Myocyte (in vitro differentiated cells): ENCODE measurements at places on chromosomes 2 and 18.

- no peak for DNase-seq
Observed at GRCh38 chr2:138537170-138537915, 35.8 kb downstream of the SPOPL start.

DNA sequence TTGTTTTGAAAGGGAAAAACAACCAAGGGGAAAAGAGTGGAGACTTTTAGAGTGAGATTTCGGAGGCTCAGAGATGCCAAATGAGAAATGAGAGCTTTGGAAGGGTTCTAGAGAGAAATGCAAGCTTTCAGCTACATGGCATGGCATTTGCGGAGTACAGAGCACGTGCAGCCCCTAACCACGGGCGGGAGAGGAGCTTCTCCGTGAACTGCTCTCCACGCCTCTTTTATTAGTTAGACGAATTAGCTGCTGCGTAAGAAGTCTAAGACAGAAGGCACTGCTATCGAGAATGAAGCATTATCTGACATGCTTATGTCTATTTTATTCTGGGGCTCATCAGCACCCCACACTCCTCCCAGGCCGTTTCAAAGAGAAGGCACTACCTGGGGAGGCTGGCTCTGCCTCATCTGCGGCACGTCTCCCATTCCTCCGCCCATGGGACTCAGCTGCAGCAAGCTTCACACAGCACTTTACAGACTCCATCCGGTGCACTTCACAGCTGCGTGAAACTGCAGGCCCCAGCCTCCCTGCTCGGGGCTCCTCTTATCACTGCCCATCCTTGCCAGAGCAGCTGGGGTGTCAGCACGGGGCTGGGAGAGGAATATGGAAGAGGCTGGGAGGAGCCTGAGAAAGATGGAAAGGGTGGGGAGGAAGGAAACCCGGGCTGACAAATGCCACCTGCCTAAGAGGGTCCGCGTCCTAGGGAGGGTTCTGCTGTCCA is 207.3 kb upstream of the APCDD1 start:
- no peak for DNase-seq

DNA sequence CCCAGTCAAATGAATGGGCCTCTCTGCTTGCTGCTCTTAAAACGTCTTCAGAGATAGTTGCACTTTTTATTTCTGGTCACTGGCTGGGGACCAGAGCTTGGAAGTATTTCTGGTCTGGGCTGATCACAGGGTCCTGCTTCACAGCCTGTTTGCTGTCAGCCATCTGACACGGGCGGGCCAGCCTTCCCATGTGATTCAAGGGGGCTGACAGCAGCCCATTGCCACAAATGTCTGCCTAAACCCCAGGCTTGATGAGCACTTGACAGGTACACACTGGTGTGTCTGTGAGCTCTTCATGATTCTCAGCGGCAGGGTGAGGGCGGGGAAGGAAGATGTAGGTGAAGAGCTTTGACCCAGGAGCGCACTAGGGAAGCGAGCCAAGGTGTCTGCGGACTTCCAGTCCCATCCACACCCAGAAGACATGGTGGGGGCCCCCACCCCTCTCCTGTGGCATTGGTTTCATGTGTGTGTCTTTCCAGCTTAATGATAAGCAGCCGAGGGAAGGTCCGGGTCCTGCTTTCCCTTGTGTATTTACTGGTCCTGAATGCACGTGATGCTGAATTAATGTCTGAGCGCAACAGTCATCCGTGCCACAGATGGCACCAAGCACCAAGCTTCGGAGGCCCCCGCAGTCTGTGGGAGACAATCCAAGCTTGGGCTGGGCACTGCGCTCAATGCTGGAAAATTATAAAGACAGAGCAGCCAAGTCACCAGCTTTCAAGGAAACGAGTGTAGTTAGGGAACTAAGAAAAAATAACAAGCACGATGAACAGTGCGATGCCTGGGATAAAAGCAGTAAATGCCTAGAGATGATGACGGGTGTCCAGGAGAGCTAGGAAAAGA is 73.3 kb downstream of the SH3BP4 start:
- peak; percentile 39 for DNase-seq

DNA sequence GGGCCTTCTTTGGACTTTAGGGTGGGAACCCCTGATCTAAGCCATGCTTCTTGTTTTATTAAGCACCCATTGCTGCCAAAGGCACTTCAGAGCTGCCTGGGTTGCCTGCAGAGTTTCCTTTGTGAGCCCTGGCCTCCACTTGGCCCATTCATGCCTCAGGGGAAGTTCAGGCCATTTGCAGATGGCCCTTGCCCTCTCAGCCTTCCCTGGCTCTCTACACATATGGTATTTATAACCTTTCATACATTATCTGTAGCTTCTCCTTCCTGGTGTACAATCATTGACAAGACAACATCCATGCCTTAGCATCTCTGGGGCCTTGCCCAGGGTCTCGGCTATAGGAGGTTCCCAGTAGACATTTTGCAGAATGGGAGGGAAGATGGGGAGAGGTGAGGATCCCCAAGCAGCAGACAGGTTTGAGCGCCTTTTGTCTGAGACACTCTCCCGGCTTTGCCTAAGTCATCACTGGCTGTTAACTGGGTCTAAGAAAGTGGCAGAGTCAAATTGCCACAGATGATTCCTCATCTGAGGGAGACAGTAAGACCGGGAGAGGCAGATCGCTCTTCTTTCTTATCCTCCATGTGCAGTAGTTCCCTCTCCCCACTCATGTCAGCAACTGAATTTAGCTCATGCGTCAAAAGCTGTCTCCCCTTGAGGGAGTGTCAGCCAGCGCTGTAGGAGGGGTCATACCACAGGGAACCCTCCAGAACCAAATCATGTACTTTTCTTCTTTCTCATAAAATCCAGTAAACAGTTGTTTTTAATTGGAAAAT is 2.7 kb downstream of the EHD3 start:
- no peak for DNase-seq

- DNase-seq: no peak
Observed at GRCh38 chr2:168529900-168530561, 74.0 kb downstream of the CERS6 start.
